ENCODE measurements at places on chromosomes 13 and 19.

GRCh38 chr19:41910992-41911888 lies 17.0 kb downstream of the ERFL start:
- DNase-seq = no peak

DNA sequence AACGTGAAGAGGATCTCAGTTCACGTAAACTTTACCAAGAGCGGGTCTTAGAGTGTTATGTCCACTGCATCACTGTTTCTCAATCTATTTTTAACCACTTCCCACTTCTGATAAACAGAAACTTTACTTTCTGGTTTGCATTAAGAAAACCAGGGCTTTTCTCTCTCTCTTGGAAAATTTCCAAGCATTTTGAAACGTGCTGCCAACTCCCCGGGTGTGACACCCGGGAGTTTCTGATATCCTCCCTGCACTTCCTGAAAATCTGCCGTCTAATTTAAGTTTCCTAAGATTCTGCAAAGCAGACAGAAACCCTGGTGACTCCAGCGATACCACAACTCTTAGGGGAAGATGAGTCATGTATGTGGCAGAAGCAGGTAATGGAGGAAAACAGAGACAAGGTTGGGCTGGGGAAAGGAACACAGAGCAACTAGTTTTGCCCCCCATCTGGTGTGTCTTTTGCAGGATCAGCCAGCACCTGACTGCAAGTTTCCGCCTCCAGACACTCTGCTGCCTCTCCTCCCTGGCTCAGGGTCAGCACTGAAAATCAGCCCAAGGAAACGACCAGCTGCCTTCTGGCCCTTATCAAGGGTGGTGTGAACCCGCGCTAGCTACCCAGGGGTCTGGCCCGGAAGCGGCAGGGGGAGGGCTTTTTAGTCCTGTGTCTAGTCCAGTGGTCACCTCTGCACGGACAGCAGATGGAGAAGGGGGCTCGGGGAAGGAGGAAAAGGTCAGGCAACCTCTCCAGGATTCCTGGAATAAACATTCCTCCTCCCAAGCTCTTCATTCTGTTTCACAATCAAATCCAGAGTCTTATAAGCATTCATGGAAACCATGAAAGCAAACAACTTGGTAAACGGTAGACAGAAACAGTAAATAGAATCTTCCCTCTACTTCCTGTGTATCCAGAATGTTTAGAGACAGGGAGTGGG lies 11.3 kb upstream of the FFAR2 start:
- DNase-seq = peak; percentile 39

- no peak for DNase-seq
Measured at GRCh38 chr19:33208371-33208895, 14.3 kb downstream of the LRP3 start.

DNA sequence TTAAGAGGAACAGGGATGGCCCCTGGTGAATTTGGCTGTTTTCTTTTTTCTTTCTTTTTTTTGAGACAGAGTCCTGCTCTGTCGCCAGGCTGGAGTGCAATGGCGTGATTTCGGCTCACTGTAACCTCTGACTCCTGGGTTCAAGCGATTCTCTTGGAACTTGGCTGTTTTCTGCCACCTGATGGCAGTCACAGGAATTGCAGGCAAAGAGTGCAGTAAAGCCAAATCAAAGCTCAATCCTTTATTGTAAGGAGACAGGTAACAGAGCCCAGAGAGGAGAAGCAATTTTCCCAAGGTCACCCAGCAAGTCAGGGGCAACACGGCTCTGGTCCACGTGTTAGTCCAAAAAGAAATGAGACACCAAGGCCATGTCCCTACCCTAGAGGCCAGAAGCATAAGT lies 6.2 kb downstream of the TINCR start:
- DNase-seq = no peak

DNA sequence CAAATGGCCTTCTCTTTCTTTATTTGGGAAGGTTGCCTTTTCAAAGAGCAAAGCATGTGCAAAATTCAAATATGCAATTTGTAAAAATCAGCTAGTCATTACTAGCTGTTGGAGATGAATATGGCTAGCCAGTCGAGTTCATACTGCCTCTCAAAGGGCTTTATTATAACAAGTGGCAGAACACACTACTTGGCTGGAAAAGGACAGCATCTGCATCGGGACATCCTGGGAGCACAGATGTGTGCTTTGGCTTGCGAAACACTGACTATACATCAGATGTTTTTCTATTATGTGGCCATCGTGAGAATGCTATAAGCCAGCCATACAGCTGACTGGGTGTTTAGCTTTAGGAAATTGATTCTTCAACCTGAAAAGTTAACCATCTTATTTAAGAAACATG lies 424.2 kb downstream of the KCTD12 start:
- no peak for DNase-seq

DNA sequence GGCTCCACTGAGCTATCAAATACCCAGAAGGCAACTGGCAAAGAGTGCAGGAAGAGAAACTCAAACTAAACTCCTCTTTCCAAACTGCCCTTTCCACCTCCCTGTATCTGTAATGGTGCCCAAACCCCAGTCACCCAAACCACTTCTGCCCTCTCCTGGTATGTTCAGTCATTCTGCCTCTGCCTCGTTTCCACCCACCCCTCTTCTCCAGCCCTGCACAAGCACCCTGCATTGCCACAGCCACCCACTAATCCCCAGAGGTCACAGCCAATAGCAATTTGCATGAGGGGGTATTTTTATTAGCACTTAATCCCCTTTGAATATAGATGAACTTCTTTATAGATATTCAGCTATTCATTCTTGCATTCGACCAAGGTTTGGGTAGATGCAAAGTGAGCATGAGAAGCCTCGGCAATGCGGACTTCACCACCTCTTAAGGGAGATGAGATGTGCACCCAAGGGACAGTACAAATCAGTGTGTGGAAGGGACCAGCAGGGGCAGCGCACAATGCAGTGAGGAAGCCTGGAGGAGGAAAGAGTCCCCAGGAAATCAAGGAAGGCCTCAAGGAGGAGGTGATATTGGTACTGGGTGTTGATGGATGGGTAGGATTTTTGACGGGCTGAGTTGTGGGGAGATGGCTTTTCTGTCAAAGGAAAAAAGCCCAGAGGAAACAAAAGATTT lies 12.4 kb downstream of the TMEM272 start:
- no peak for DNase-seq

DNA sequence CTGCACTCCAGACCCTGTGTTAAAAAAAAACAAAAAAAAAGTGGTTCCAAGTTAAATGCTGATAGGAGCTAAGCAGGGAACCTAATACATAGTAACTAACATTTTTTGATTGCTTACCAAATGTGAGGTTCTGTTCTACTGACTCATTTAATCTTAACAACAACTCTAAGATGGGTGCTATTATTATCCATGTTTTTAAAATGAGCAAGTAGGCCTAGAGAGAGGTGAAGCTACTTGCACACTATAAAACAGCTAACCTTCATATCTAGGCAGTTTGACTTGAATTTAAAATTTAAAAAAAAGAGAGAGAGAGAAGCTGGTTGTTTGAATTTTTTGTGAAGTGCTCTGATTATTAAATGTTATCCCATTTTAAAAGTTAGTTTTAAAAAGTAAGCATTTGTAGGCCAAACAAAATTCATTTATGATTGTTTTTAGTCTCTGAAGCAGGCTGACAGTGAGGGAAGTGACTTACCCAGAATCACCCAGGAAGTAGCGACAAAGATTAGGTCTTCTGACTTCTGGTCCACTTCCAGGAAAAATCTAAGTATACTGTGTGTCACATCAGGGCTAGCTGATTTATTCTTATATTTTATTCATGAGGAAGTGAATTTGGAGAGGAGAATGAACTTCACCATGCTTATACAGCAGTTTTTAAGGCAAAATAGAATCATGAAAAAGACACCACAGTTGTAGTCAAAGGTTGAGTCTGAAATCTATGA lies 2.4 kb downstream of the SIGLECL1 start:
- no peak for DNase-seq

DNA sequence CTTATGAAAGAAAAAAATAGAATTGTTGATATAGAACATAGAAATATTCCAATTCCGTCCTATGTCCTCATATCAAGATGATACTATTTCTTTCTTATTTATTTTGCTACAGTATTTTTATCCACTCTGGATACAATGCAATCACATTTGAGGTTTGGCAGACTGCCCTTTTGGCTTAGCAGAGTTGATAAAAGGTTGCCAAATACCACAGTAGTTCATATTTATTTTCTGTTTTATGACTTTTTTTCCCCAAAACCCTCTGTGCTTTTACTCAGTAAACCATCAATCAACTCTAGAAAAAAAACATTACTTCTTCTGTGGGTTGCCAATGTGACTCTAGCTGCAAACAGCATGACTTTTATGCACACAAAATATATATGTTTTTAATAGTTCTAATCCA lies 424.5 kb downstream of the PCDH9 start:
- DNase-seq = no peak

DNA sequence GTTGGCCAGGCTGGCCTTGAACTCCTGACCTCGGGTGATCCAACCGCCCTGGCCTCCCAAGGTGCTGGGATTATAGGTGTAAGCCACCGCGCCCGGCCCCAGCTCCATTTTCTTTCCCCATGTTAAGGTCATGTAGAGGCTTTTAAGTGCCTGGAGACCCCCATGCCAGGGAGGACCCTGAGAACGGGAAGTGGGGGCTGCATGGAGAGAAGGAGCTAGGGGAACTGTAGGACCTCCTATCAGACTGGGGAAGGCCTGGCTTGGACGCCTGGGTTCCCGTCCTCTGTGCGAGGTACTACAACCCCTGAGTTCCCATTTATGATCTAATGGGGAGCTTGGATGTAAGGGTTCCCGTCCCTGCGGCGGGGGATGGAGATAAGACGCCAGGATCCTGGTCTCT lies 714 bp upstream of the NPAS1 start:
- DNase-seq = no peak

DNA sequence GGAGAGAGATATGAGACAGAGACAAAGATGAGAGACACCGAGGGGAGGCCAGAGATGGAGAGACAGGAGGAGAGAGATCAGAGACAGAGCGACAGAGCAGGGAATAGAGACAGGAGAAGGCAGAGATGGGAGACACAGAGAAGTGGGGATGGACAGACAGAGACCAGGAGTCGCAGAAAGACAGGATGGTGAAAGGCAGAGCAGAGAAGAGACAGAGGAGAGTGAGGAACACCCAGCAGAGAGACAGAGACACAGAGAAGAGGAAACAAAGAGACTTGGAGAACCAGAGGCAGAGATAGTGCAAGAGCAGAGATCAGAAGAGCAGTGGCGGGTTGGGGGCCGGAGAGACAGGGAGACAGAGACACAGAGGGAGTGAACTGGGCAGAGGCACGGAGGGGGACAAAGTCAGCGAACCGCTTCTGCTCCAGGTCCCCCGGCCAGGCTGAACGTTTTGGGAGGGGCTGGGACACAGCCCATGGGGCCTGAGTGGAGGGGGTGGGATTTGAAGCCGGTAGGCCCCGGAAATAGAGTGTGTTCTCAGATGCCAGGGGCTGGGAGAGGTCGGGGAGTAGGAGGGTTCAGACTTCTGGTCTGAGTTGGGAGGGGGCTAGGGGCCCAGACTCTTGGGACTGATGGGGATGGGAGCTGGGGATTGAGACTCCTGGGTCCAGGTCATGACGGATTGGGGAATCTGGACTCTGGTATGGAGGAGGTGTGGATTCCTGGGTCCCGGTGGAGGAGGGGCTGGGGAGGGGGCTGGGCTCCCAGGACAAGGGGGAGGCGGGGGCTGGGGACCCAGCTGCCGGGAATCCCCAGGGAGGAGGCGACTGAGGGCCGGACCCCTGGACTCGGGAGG lies 654 bp downstream of the ZNF579 start:
- peak; percentile 37 for DNase-seq

GRCh38 chr19:1907563-1908363 lies 2.6 kb downstream of the ADAT3 start:
- DNase-seq = no peak

- DNase-seq = no peak
Measured at GRCh38 chr13:30730526-30730925, 4.8 kb upstream of the ALOX5AP start.

DNA sequence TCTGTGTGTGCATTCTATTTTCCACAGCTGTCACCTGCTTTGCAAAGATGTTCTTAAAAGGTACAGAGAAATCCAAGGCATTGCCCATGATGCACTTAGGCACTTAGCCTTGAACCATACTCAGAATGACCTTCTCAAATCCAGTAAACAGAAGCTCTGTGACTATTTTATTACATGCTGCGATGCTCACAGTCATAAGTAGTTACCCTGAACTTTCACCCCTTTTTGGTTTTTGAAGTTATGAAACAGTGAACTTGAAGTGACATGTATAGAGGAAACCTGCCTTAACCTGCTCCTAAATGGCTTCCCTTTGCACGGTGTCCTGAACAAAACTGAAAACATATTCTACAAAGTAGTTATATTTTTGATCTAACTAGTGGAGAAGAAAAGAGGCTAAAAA lies 100.4 kb downstream of the SLC10A2 start:
- DNase-seq = no peak

DNA sequence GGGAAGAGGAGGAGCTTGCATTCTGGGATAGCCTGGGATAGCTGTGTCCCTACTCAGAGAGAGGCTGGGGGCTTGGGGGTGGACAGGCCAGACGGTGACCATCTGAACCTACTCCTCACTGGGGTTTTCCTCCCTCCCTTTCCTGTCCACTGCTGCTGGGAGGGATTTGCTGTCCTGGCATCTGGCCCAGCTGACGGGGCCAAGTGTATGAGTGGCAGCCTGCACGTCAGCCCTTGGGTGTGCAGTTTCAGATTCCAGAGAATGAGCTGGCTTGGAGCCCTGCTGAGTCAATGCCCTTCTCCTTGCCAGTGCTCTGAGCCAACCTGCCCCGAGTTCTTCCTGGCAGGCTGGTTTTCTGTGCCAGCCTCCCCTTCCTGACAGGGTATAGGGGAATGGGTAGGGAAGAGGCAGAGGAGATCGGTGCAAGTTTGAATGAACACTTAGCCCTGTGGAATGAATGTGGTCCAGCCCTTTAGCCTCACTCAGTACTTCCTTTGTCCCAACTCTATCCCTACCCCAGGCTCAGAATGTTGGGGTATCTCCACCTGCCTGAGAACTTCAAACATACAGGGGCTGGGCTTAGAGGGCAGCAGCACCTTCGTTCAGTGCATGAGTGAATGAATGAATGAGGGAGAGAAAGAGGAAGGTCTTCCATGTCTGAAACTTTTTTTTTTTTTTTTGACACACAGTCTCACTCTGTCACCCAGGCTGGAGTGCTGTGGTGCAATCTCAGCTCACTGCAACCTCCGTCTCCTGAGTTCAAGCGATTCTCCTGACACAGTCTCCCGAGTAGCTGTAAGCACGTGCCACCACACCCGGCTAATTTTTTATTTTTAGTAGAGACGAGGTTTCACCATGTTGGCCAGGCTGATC lies 1.8 kb upstream of the ANGPTL4 start:
- DNase-seq = peak; percentile 96

- DNase-seq = peak; percentile 56
Measured at GRCh38 chr19:51367255-51367564, 1.0 kb upstream of the ETFB start.

DNA sequence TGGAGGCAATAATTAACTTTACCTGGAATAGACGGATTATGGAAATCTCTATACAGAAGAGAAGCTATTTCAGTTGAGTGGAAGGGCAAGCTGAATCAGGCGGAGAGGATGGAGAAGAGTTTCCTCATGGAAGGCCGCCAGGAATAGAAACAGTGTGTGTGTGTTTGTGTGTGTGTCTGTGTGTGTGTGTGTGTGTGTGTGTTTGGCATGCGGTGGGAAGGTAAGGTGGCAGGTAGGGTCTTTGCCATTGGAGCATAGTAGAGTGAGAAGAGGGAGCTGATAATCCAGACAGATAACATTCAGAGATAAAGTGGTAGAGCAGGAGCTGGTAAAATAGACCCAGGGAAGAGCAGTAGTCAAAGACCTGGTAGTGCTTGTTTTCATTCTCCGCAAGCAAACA lies 9.2 kb upstream of the HS6ST3 start:
- no peak for DNase-seq
